Epithelial cell of umbilical artery (primary cell): ENCODE measurements at places on chromosomes 3 and 15. TPM values are rescaled to one million over a fixed set of nuclear protein-coding genes. Genes with fewer than 3 reads are reported as not detected.

Gene ARNT2
- total RNA-seq, result 0.15 TPM in 1 of 2 replicates, not detected in the other

Gene UBA7
- 18.2 and 69.8 TPM in 2 replicates for total RNA-seq

Gene BMF
- total RNA-seq, result 2.6 and 7.6 TPM in 2 replicates

Gene MUSTN1
- total RNA-seq, result not detected in 2 replicates

Gene THRB
- under 0.01 TPM in 1 of 2 replicates, not detected in the other for total RNA-seq

Gene ZNF80
- total RNA-seq, result not detected in 2 replicates

Gene PTX3
- total RNA-seq, result 416 and 925 TPM in 2 replicates

Gene NR2E3
- total RNA-seq, result 0.15 and 0.32 TPM in 2 replicates

Gene GOLGA8F
- not detected in 2 replicates for total RNA-seq

Gene DNAH12
- total RNA-seq, result under 0.01 TPM in 1 of 2 replicates, not detected in the other

Gene MEGF11
- total RNA-seq, result not detected in 2 replicates

Gene PAQR9
- not detected in 2 replicates for total RNA-seq
